ENCODE measurements at places on chromosomes 1 and 21.

DNA sequence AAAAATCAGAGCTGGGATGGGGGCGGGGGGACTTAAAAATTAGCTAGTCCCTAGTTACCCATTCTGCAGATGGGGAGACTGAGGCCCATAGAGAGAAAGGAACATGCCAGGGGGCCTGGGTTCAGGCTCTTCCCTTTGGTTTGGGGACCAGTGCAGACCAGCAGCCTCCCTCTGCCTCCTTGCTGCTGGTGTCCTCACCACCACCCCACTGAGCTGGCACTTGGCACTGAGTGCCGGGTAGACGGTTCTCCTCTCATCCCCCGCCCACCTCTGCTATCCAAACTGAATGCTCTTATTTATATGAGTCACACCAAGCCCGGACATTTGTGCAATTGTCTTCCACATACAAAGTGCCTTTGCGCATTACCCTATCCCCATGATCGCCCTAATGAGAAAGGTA lies 39.2 kb downstream of the CAMK2N1 start:
- DNase-seq = no peak

DNA sequence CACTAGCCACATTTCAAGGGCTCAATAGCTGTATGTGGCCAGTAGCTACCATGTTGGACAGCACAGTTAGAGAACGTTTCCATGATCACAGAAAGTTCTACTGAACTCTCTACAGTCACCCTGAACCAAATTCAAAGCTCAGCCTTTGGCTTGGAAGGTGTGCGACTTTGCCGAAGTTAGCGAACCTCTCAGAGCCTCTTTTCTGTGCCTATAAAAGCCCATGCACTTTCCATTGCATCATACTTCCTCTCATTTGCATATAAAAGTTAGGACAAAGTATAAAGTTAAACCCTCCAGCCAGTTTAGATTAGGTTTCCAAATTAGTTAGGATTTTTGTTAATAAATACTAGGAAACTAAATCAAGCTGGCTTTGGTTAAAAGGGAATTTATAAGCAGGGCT lies 4.7 kb upstream of the SLC1A7 start:
- DNase-seq = no peak

DNA sequence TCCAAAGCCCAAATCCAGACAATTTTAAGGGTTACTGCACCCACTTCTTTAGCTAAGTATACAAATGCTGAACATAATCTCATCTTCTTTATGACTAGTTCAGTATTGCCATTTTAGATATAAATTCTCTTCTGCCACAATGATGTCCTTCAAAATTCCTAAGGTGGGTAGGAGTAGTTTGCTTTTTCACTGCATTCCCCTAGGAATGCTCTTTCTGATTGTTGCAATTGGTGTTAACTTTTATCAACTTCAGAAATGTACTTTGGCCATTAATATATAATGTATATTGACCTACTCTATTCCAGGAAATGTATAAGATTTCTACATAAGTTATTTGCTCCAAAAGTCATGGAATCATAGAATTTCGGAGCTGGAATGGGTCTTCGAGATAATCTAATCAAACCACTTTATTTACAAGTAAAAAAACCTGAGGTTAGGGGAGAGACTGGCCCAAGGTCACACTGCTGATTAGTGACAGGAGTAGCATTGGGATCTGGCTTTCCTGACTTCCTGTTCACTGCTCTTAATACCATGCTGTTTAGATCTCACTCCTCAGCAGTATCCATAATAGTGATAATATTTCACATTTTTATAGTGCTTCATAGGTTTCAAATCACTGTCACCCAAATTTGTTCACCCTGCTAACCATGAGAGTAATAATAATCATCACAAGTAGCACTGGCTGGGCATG lies 46.4 kb upstream of the RASAL2 start:
- DNase-seq = no peak

DNA sequence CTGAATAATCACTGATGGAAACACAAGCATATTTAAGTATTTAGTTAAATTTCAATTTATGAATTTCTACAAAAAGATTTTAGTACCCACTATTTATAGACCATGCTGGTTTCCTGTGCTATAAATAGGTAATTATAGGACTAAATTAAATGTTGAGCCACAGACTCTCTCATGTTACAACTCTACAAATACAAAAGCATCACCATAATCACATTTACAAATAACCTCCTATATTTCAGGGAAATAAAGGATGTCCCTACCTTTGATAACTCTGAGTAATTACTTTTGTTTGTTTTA lies 32.6 kb upstream of the CCDC190 start:
- no peak for DNase-seq

DNA sequence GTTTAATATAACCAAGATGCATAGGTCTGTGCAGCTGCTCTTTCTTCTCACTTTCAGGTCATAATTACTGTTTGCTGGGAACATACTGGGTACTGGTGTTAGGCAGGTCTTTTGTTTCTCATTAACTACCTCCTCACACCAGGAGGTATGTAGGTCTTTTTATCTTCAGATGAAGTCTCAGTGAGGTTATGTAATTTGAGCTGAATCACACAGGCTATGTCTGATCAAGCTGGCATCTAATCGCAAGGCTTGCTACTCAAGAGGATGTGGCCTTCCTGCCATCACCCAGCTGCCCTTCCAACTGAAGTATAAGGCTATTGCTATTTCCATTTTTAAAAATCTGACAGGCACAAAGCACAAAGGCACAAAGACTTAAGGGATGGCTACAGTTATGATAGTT lies 96.4 kb downstream of the RUNX1 start:
- no peak for DNase-seq

DNA sequence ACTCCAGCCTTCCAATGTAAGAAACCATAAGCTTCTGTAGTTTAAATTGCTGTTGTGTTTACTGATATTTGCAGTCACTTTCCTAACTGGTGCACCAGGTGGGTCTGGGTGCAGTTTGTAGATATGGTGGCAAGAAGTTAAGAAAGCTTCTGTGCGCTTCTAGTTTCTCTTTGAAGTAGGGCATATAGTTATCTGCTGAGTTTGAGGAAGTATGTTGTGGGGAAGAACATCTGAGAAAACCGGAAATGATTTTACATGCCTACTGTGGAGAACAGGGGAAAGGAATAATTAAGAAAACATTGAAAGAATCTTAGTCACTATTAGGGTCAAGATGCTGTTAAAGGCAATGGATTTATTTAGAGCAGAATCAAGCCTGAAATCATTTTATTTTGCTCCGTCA lies 14.9 kb upstream of the SLC44A5 start:
- DNase-seq = no peak

DNA sequence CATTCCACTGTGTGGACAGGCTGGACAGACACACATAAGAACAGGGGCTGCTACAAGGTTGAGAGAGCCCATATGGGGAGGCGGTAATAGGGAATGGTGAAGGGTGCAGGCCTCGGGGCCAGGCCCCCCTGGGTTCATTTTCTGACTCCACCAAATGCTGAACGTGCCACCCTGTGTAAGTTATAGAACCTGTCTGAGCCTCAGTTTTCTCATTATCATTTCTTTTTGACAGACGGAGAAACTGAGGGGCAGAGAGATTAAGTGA lies 569.5 kb downstream of the PTPRU start:
- DNase-seq = no peak

DNA sequence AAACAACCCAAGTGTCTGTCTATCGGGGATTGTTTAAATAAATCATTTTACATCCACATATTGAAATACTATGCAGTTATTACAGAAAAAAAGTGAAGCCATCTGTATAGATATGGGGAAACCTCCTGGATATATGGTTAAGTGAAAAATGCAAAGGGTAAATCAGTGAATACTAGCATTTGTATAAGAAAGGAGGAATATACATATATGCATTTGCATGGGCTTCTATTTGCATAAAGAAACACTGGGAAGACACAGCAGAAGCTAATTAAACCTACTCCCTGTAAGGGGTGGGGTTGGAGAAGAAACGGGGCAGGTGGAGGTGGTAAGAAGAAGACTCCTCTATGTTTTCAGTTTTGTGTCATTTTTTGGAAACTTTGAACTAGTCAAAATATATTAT lies 16.6 kb upstream of the KIRREL1 start:
- DNase-seq = no peak

DNA sequence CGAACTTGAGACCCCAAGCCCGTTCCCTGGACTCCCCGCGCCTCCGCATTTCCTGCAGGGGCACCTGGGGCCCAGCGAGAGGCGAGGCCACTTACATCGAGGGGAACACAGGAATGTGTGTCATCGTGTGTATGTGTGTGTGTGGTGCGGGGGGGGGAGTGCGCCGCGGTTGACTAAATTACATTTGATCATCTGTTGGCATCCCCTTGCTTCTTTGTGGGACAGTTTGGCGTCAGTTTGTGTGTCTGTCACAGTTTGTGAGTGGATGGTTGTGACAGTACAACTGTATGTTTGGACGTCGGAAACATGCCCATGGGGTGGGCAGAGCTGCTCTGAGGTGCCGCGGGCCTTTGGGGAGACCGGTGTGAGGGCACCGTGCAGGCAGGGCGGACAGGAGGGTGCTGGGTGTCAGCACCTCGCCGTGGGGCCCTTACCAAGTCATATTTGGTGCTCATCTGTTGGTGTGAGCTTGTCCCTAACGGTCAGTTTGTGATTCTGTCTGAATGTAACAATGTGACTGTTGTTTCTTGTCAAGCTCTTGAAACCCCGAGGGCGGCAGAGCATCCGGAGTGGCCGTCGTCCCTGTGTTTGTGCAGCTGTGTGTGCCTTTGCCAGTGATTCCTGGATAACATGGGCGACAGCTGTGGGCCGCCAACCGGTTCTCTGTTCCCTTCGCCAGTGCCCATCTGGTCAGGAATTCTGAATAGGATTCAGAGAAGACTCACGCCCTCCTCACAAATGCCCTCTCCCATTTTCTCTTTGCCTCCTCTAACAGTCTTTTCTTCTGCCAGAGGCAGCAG lies 899 bp downstream of the OPRD1 start:
- no peak for DNase-seq

- no peak for DNase-seq
Observed at GRCh38 chr1:51506537-51506936, 12.5 kb downstream of the EPS15 start.

- DNase-seq = no peak
Observed at GRCh38 chr1:218171302-218171893, 113.7 kb upstream of the RRP15 start.

GRCh38 chr21:26332867-26333266 lies 162.3 kb upstream of the APP start:
- no peak for DNase-seq

GRCh38 chr1:54475357-54475881 lies 69.2 kb upstream of the SSBP3 start:
- DNase-seq = peak; percentile 80

GRCh38 chr1:85373378-85373708 lies 91.6 kb downstream of the DDAH1 start:
- no peak for DNase-seq

- no peak for DNase-seq
Observed at GRCh38 chr21:31273278-31273677, 70.8 kb downstream of the TIAM1 start.
